Activated naive CD4-positive, alpha-beta T cell treated with anti-CD3 and anti-CD28 coated beads for 36 hours (primary cell): ENCODE measurements at places on chromosomes 3 and 15. TPM values are rescaled to one million over a fixed set of nuclear protein-coding genes. Genes with fewer than 3 reads are reported as not detected.

The CCDC174 gene
- 20.7 TPM for total RNA-seq

The KBTBD13 gene
- total RNA-seq, result not detected

The PRR20G gene
- not detected for total RNA-seq

The SYNPR gene
- total RNA-seq, result not detected

The LRRC34 gene
- 3.9 TPM for total RNA-seq

The BFSP2 gene
- total RNA-seq, result not detected

The GOLGA8S gene
- total RNA-seq, result not detected

The IL17RD gene
- total RNA-seq, result 0.02 TPM

The TRAT1 gene
- 19.8 TPM for total RNA-seq

The AGBL1 gene
- total RNA-seq, result not detected

The TMC3 gene
- total RNA-seq, result not detected

The LRRIQ4 gene
- total RNA-seq, result not detected

The FEZF2 gene
- not detected for total RNA-seq

The ACTRT3 gene
- 0.30 TPM for total RNA-seq

The GOLGA8Q gene
- total RNA-seq, result 0.29 TPM

The CIP2A gene
- total RNA-seq, result 34.7 TPM

The PXK gene
- total RNA-seq, result 46.1 TPM

The MUSTN1 gene
- 0.57 TPM for total RNA-seq

The POC1A gene
- total RNA-seq, result 32.7 TPM
